ENCODE measurements at places on chromosomes 3 and 15. TPM values are rescaled to one million over a fixed set of nuclear protein-coding genes. Genes with fewer than 3 reads are reported as not detected.

- no peak for DNase-seq
Measured at GRCh38 chr3:127680146-127680661, 7.5 kb downstream of the ABTB1 start.

DNA sequence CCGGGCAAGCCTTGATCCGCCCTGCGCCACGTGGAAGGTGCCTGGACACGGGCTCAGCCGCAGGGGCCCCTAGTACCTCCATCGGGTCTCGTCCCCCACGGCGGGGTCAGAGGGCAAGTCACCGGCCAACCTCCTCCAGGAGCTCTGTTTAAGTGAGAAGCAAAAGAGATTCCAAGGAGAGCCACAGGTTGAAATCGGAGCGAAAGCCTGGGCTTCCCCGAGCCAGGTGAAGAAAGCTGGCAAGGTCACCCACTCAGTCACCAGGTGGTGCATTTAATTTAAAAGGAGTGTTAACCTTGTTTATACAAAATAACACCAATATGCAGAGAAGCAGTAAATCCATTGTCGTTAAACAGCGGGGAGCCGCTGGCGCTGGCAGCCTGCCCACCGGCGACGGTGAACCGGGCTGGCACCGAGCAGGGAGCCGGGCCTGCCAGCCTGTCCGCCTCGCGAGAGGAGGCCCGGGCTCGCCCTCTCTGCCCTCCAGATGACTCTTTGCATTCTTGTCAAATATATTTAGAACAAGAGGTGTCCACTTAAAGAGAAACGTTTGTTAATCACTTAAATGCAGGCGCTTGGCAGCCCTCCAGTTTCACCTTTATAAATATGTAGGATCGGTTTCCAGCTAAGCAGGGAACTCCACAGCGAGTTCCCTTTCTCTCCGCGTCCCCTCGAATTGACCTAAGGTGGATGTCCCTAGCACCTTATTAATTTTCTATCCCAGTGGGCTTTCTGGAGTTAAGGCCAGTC, 277.3 kb upstream of the NR2F2 start:
- DNase-seq, result peak; percentile 42

- DNase-seq, result no peak
Measured at GRCh38 chr3:186821429-186822387, 15.4 kb upstream of the RFC4 start.

DNA sequence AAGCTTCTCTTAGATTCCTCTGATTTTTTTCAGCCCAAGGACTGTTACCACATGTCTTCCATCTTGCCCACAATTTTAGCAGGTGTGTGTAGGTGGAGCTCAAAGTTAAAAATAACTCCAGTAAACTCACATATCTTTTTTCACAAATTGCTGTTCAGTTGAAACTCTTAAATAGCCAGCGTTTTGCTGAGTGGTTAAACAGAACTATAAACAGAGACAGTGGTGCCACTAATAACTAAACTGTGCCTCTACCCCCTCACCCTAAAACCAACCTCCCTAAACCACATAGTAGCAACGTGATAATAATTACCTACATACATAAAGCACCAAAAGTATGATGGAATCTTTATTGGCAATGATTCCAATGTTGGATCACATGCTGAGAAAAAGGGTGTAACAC, 525.1 kb downstream of the PDCD6IP start:
- no peak for DNase-seq

Gene GATA2
- total RNA-seq, result 0.30 TPM

Gene ITIH1
- total RNA-seq, result not detected

- no peak for DNase-seq
Measured at GRCh38 chr3:163768048-163768447, 1310.2 kb downstream of the SI start.

DNA sequence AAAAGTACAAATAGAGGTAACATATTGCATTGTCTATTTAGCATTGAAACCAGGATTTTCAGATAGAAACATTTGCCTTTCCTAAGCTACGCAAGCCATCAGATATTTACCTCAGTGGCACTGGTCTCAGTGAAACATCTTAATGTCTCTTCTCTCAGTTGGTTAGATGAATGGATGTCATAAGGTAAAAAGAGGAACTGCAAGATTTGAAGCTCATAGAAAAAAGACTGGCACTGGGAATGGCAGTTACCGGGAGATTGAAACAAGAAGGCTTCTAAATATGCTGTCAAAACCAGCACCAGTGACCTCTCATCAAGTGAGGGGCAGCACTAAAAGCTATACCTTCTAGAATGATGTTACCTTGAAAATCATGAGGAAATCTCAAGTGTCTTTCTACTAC, 486.4 kb downstream of the FHIT start:
- no peak for DNase-seq

Gene IMPG2
- 0.40 TPM for total RNA-seq

DNA sequence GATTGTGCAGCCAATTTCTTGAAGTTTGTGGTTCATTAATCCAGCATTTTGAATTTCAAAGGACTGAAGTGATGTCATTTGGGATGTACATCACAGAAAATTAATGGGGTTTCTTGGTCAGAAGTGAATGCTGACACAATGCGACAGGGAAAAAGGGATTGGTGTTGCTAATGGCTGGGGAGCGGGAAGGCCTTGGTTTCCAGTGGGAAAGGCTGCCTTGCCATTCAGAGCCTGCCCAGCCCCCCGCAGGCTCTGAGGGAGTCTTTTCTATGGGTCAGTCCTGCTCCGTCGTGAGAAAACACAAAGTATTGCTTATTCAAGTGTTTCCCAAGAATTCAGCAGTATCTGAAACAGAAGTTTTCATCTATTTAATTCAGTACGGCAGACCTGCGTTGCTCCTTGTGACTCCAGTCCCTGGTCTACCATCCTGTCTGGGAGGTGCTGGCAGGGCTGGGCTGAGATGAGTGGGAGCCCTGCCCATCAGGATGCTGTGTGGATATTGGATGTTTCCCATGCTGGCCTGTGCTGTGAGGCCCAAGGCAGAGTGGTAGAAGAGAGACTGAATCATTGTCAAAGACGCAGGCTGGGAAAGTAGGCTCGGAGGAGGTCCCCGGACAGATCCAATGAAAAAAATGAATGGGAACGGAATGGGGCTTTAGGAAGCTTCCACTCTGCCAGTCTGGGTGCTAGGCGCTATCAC, 111.2 kb upstream of the KLHL25 start:
- no peak for DNase-seq

DNA sequence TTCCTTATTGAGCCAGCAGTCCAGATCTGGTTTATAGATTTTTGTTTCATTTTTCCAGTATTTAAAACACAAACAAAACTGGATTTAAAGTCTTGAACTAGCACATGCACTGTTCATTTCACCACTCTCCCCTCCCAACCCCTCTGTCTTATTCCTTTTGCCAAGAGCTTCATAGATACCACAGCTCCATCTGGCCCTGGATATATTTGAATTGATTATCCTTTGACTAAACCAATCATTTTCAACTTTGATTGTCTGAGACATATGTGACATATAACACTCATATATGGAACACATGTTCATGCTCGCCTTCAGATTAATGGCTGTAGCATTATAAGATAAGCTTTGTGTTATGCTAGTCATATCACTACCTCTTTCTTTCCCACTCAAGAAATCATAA, 376.6 kb upstream of the NAALADL2 start:
- DNase-seq, result no peak

Gene PLAAT1
- total RNA-seq, result 4.0 TPM

- no peak for DNase-seq
Measured at GRCh38 chr3:187985647-187986046, 168.3 kb upstream of the LPP start.

Gene ECE2
- not detected for total RNA-seq

Gene ATP13A5
- total RNA-seq, result not detected

- no peak for DNase-seq
Measured at GRCh38 chr3:46368569-46368968, 2.2 kb upstream of the CCR5 start.

Gene ADAMTS17
- 2.3 TPM for total RNA-seq

- DNase-seq, result no peak
Measured at GRCh38 chr15:41659855-41660234, 360 bp upstream of the MGA start.

DNA sequence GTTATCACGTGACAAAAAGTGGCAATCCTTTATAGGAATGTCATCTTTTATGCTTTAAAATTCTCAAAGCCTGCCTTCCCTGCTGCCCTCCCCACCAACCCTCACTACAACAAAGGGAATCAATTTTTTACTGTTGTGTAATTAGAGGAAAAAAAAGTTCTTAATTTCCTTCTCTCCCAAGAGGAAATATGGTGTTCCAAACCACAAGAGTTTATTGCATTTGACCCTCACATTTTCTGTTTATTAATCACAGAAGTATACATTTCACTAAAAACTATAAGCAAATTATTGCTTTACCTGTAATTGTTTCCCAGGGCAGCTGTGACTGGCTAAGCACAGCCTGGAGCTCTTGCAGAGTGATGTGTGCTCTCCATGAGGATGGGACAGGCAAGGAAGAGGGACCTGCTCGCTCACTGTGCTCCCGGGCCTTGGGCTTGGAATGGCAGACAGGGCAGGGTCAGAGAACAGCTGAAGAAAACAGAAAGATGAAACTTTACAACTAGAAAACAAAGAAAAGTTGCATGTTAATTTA, 31.3 kb upstream of the ATP10A start:
- no peak for DNase-seq

Gene RASSF1
- 16.8 TPM for total RNA-seq

Gene ALS2CL
- 0.16 TPM for total RNA-seq
